ENCODE measurements at places on chromosomes 6 and 20.

DNA sequence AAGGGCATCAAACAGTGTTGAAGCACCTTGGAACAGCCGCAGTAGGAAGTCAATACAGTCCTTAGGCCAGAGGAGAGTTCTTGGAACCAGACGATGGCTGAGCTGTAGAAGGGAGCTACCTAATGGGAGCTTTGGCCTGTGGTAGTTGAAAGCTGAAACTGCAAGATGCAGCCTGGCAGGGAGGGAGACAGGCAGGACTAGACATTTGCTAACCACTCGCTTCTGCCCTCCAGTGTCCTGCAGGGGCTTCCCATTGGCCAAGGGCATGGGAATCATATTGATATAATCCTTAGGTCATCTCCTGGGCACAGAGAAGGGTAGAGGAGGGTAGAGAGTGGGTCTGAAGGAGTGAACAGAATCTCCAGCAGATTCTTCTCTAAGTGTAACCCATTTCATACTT lies 60.4 kb downstream of the TPD52L1 start:
- DNase-seq, result no peak

DNA sequence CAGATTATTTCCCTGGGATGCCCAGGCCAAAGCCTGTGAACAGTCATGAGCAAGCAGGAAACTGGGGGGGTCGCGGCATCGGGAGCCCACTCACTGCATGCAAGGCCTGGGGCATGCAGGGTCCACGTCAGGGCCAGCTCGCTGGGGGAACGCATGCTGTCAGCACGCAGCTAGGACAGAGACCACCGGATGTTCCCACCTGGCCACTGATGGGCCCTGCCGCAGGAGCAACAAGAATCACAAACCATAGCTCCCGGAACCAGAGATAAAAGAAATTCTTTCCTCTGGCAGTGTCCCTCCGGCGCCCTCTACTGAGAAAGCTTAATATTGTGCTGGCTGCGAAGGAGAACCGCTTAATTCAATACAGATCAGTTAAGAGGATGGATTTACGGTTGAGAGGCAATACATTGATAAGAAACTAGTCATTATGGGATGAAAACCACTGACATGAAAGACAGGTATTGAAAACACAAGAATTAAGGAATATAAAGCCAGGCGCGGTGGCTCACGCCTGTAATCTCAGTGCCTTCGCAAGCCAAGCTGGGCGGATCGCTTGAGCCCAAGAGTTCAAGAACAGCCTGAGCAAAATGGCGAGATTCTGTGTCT lies 32.6 kb downstream of the C6orf15 start:
- peak; percentile 34 for DNase-seq

DNA sequence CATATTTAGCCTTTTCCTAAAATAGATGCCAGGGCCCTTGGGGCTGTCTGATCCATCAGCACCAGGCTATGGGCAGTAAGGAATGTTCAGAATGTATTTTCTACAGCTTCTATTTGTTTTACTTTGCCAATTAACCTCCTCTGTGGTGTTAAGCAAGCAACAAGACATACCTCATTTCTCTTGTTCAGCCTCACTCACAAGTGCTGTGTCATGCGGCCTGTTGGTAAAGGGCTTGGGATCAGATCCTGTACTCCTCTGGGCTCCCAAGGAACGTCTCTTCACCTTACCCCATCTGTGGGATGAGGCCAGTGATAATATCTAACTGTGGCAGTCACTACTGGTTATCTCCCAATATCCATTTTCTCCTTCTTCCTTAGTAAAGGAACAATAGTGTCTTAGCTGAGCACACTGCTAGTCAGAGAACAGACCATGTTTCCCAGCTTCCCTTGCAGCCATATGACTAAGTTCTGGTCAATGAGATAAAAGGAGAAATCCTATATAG lies 7.0 kb upstream of the DSTN start:
- DNase-seq, result no peak

DNA sequence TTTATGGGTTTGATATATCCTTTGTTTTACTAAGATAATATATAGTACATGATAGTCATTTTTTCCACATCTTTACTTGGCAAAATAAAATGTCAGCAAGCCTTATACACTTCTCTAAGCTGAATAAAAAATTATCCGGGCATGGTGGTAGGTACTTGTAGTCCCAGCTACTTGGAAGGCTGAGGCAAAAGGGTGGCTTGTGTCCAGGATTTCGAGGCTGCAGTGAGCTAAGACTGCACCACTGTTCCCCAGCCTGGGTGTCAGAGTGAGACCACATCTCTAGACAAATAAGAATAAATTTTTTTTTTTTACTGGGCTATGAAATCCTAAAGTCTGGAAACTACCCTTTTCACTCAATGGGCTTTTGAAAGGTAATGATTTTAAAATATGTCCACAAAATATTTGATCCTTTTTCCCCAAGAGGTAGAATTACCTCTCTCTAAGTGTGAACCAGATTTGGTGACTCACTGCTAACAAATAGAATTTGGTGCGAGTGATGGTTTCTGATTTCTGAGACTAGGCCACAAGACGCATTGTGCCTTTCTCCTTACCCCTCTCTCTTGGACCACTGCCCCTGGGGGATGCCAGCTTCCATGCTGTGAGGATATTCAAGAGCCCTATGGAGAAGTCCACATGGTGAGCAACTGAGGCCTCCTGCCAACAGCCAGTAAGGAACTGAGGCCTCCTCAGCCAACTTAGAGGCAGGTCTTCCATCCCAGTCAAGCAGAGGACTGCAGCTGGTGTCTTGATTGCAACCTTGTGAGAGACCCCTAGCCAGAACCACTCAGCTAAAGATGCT lies 84.2 kb upstream of the ZNFX1 start:
- no peak for DNase-seq

DNA sequence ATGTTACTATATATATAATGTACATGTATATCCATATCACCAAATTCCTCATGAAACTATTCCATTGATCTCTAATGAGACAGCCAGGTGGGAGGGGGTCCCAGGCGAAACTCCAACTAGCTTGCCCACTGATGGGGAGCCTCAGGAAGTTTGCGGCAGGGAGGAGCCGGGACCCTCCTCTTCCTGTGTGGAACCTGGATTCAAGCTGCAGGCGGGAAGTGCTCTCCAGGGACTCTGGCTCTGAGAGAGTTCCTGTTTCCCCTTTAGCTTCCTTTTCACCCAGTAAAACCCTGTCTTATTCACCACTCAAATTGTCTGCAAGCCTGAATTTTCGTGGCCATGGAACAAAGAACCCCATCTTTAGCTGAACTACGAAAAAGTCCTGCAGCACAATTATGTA lies 152.2 kb downstream of the OPN5 start:
- no peak for DNase-seq

- DNase-seq, result peak; percentile 71
Measured at GRCh38 chr20:47355489-47356219, 845 bp downstream of the ZMYND8 start.

- no peak for DNase-seq
Measured at GRCh38 chr6:27514906-27515495, 42.1 kb upstream of the ZNF184 start.

- peak; percentile 58 for DNase-seq
Measured at GRCh38 chr20:33653218-33653899, 8.8 kb upstream of the C20orf144 start.

- no peak for DNase-seq
Measured at GRCh38 chr20:23636182-23636907, 1.4 kb downstream of the CST3 start.

- no peak for DNase-seq
Measured at GRCh38 chr6:139230391-139230840, 61.4 kb downstream of the TXLNB start.

- no peak for DNase-seq
Measured at GRCh38 chr6:20708367-20709124, 174.3 kb downstream of the CDKAL1 start.

GRCh38 chr20:38132910-38133501 lies 32.1 kb downstream of the TGM2 start:
- DNase-seq, result no peak

GRCh38 chr20:51456511-51457509 lies 85.7 kb downstream of the NFATC2 start:
- DNase-seq, result peak; percentile 87

GRCh38 chr20:25310921-25311728 lies 63.2 kb downstream of the PYGB start:
- DNase-seq, result no peak

DNA sequence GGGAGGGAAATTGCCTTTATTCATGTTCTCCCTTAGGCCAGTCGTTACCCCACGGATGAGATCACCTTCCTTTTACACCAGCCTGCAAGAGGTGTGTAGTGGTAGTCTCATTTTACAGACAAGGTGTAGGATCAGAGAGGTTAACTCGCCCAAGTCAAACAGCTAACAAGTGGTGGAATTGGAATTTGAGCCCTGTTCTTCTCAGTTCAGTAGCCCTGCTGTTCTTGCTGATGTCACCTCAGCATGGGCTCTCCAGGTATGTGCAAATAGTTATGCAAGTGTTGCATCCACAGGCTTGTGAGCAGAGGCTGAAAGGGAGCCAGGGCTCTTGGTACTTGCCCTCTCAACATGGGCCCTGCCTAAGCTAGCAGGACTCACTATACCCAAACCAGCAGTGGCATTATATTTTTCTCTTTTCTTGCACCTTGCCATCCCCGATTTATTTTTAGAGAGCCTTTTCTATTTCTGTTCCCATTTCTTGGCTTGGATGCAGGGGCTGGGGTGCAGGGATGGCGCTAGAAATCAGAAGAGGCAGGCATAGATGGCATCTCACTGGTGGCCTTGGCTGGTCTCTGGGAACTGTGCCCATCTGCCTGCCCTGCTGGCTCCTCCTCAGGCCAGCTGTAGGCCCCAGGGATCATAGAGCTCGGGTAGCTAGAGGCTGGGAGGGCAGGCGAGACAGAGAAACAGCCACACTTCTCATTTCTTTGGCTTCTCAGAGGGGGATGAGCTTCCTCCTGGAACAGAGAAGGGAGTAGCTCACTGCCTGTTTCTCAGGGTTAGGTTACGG lies 18.2 kb downstream of the PPARD start:
- no peak for DNase-seq

- DNase-seq, result no peak
Measured at GRCh38 chr6:137341681-137342195, 122.6 kb upstream of the IFNGR1 start.

GRCh38 chr20:20836836-20837235 lies 124.4 kb upstream of the RALGAPA2 start:
- no peak for DNase-seq

DNA sequence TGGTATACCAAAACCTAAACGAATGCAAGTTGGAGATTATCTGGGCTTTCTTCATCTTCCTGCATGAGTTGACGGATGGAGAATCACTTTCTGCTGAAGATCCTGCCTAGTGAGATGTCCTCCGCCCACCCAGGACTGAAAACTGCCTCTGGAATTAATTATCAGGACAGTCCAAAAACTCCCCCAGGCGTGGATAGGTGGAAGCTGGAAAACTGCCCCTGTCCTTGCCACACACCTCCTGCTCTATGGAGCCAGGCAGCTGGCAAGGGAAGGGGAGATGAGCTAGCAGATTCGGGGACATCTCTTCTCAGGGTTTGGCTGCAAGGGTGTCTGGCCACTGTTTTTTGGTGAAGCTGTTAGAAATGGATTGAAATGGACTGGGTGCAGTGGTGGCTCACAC lies 89.3 kb upstream of the ZNFX1 start:
- DNase-seq, result no peak

DNA sequence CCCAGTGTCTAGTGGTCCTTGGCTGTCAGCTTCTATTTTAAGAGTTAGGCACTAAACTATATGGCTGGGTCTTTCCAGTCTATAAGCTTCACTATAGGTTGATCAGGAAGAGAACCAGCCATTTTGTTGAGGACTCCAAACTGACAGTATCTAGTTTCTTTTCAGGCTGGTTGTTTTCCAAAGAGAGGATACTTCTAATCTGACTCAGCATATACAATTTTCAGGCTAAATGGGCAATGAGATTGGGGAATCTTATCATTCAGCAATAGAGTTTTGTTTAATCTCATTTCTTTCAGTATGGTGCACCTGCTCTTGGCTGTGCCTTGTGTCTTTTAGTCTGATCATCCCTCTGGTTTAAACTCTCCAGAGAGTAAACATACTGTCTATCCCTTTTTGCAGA lies 20.4 kb upstream of the CTAGE9 start:
- DNase-seq, result no peak

DNA sequence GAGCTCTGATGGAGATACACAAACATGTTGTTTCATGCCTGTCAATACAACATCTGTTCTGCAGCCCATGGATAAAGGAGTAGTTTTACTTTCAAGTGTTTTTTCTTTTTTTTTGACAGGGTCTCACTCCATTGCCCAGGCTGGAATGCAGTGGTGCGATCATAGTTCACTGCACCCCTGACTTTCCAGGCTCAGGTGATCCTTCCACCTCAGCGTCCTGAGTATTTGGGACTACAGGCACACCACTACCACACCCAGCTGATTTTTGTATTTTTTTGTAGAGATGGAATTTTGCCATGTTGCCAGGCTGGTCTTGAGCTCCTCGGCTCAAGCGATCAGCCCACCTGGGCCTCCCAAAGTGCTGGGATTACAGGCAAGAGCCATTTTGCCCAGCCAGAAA lies 97.0 kb downstream of the SMAP1 start:
- DNase-seq, result no peak

DNA sequence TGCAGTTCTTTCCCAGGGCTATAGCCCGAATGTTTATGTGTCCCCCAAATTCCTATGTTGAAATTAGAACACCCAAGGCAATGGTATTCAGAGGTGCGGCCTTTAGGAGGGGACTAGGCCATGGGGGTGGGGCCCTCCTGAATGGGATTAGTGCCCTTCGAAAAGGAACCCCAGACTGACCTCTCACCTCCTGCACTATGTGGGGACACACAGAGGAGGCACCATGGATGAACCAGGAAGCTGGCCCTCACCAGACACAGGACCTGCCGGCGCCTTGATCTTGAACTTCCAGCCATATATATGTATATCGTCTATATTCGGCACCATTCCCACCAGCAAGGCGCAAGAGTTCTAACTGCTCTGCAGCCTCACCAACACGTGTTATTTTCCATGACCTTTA lies 101.5 kb upstream of the BHLHE23 start:
- no peak for DNase-seq

DNA sequence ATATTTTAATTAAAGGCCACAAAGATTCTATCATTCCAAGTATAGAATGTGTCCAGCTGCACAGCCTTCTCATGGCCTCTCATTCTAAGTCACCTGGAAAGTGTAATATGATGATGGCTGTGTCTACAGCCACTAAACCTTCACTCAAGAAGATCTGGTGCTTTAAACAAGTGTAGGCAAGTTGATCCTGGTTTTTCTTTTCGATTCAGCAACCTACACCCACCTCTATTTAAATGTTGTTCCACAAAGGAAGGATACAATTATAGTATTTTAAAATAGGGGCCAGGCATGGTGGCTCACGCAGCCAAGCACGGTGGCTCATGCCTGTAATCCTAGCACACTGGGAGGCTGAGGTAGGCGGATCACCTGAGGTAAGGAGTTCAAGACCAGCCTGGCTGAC lies 25.5 kb upstream of the DST start:
- no peak for DNase-seq

Data from hematopoietic multipotent progenitor cell treated with erythropoietin and hydrocortisone succinate and interleukin-3 and kit ligand, for 17 days (in vitro differentiated cells).